ENCODE measurements at places on chromosomes 13 and 19.
A peak's percentile ranks its signal among the peaks of the same experiment; 100 is the strongest.

DNA sequence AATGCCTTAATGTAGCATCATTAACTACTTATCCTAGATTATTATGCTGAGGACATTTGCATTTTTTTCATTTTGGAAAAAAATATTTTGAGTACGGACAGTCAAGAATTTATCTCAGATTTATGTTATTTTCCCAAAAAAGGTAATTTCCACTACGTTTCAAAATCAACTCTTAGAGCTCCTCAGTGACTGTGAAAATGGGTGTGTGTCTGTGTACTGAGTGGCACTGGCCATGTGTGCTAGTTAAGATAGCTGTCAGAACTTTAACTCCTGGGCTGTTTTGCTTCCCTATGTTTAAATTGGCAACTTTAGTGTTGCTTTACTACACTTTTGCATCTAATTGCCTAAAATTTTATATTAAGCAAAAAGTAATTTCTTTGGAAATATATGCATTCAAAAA lies 927.4 kb downstream of the EFNB2 start:
- DNase-seq: no peak

DNA sequence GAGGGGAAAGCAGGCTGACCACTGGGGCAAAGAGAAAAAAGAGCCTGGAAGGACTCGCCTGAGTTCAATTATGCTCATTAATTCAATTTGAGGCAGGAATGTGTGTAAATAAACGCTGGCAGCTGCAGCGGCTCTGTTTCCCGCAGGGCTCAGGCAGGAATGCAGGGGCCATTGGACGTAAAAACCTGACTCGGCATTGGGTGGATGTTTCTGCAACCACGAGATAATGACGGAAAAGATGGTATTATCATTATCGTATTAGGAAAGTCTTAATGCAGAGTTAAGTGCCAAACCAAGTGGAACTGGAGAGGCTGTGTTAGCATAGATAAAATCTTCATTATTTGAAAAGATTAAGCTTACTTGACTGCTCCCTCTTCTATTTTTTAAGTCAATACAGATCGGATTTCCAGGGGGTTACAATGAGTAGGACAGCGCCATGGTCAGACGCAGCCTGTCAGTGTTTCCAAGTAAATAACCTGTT lies 169.8 kb downstream of the SHISA2 start:
- no peak for DNase-seq

DNA sequence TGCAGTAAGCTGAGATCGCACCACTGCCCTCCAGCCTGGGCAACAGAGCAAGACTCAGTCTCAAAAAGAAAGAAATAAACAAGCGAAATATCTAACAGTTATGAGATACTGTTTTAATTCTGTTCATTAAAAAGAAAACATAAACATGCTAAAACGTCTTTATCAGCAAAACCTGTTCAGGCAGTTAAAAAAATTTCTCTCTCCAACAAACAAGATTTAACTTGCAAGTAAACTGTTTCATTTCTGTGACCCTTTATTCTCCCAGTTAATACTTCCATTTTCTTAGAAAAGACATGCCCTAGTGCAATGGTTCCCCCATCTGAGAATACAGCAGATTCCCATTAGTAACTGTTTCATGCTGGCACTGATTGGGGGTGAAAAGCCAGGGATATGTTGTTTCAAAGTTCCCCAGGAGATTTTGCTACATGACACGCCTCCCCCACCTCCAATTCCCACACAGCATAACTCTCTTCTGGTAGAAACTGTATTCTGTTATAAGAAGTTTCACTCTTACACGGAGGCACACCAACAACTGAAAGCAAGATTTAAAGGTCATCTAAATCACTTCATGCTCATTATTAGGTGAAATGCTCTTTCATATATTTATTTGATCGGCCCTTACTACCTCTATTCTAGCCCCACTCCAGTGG lies 24.4 kb downstream of the ELF1 start:
- no peak for DNase-seq

DNA sequence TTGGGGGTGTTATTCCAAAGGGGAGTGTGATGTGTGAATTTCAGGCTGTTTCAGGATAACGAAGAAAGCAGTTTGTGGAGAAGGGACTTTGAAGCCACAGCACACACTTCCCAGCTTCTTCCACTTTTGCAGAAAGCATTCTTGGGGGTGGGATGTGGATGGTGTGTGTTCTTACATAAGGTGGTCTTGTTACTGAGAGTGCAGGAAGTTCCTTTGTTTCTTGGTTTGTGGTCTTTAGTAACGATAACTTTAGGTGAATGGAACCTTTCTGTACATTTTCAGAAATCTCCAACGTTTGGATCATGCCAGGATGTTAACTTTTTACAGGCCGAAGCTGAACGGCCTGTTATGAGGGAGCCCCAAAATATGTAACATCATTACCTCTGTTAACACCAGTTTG lies 251.8 kb downstream of the KCNRG start:
- DNase-seq: no peak

DNA sequence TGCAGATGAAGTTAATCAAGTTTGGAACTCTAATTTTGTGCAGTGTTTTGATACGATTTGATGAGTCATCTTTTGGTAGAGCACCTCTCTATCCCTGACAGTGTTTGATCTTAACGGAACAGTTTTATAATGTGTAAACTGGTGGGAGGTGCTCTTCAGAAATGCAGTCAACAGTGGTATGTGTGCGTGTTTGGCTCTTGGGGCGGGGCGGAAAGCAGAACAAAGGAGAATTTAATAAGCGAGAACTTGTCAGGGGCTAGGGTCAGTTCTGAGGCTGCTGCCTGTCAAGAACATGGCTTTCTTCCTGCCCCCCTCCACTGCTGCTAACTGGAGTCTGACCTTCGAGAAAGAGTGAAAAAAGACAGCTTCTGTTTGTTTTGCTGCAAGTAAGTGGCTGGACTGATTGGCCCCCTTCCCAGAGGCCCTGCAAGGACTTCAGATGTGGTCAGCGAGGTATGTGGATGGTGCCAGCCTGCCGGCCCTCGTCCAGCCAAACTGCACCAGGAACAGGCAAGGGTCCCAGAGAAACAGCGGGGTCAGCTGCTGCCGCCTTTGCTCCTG lies 40.8 kb downstream of the BBC3 start:
- DNase-seq: no peak

- no peak for DNase-seq
Observed at GRCh38 chr19:45137179-45137761, 23.5 kb downstream of the NKPD1 start.

DNA sequence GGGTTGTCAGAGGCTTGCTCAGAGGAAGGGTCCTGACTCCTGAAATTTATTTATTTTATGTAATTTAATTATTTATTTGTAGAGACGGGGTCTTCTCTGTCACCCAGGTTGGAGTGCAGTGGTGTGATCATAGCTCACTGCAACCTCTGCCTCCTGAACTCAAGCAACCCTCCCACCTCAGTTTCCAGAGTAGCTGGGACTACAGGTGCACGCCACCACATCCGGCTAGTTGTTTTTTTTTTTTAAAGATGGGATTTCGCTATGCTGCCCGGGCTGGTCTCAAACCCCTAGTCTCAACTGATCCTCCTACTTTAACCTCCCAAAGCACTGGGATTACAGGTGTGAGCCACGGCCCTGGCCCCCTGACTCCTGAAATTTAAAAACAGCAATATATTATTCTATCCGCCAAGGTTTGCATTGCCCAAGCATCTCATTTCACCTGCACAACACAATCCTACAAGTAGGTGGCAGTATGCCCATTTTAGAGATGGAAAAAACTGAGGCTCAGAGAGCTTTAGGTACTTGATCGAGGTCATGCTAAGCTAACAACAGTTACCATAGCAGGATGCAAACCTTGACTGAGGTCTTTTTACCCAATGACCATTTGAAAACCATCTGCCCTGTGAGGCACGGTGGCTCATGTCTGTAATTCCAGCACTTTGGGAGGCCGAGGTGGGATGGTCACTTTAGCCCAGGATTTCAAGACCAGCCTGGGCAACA lies 18.1 kb downstream of the ARHGEF18 start:
- peak; percentile 71 for DNase-seq

- no peak for DNase-seq
Observed at GRCh38 chr13:103004661-103005345, 61.4 kb downstream of the SLC10A2 start.

DNA sequence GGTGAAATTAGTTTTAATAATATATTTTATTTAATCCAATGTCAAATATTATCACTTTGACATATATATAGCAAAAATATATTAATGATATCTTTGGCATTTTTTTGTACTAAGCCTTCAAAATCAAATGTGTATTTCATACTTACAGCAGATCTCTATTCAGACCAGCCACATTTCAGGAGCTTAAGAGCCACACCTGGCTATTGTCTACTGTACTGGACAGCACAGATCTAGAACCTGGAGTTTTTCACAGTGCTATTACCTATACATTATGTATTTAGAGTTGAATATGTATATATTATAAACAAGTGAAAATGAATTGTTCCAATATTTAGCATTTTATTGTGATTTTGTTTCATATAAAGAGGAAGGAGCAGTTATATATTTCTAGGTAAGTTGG lies 486.3 kb downstream of the DIAPH3 start:
- no peak for DNase-seq

DNA sequence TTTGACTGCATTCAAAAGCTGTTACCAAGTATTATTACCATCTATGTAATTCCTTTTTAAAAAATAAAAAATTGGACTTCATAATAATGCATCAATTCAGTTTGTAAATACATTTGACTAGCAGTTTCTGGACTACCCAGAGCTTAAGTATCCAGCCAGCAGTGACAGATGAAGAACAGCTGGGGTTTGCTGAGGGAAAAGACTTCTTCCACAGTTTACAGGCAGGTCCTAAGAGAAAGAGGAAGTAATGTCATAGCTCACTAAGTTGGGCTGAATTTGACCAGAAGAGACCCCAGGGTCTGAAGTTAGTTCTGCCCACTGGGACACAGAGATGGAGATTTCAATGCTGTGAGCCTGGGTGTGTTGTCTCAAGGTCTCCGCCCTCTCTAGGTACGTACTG lies 96.4 kb downstream of the MBNL2 start:
- DNase-seq: peak; percentile 50

GRCh38 chr13:93559718-93560117 lies 333.1 kb downstream of the GPC6 start:
- no peak for DNase-seq
